ENCODE measurements at places on chromosomes 6 and 20.
A peak's percentile ranks its signal among the peaks of the same experiment; 100 is the strongest.

DNA sequence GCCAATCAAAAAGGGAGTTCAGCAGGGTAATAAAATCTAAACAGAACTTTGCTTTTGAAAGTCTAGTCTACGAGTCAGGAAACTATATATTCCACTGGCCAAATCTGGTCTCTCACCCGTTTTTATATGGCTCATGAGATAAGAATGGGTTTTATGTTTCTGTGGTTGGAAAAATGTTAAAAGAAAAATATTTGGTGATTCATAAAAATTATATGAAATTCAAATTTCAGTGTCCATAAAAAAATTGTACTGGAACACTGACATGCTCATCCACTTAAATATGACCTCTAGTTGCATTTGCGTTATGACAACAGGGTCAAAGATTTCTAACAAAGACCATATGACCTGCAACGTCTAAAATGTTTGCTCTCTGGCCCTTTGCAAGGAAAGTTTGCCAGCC, 22.3 kb upstream of the LAMP5 start:
- DNase-seq: no peak

DNA sequence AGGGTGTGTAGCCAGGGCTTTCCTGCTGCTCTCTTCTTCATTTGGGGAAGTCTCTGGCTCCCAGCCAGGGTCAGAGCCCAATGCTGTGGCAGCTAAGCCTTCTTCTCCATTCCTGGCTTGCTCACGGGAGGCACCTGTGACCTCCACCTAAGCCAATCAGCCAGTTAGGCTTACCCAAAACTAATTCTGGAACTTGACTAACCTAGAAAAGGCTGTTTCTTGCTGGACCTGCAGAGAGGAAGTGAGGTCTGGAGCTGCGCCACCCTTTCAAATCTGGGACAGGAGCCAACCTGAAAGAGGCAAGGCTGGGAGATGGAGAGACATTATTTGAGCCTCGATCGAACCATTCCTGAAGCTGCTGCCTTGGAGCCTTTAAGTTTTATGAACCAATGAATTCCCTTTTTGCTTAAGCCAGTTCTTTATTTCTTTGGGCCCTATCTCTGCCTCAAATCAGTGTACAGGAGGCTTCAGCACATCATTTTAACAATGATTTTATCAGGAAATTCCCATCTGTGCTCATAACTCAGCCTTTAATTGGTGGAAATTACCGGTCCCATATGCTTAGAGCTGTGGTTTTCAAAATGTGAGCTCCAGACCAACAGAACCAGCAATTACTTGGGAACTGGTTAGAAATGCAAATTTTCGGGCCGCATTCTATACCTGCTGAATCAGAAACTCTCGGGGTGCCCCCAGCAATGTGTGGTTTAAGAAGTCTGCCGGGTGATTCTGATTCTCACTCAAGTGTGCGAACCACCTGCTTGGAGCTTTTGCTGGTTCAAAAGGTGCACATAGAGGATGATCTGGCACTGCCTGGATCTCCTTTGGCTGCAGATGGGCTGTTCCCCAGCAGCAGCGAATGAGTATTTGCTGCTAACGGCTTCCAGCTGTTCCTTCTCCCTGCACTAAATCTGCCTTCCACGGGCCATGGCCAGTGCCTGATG, 97.4 kb upstream of the RNF24 start:
- no peak for DNase-seq

DNA sequence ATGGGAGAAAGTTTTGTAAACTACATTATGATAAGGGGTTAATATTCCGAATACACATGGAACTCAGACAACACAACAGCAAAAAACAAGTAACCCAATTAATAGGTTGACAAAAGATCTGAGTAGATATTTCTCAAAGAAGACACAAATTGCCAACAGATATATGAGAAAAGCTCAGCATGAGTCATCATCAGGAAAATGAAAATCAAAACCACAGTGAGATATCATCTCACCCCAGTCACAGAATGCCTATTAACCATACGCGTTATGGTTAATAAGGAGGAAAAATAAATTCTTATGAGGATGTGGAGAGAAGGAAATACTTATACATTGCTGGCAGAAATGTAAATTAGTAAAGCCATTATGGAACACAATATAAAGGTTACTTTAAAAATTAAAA, 695.0 kb downstream of the COL12A1 start:
- no peak for DNase-seq

- no peak for DNase-seq
Measured at GRCh38 chr6:129981598-129981997, 36.8 kb upstream of the L3MBTL3 start.

GRCh38 chr6:25083784-25084507, 148.2 kb upstream of the RIPOR2 start:
- DNase-seq: no peak

DNA sequence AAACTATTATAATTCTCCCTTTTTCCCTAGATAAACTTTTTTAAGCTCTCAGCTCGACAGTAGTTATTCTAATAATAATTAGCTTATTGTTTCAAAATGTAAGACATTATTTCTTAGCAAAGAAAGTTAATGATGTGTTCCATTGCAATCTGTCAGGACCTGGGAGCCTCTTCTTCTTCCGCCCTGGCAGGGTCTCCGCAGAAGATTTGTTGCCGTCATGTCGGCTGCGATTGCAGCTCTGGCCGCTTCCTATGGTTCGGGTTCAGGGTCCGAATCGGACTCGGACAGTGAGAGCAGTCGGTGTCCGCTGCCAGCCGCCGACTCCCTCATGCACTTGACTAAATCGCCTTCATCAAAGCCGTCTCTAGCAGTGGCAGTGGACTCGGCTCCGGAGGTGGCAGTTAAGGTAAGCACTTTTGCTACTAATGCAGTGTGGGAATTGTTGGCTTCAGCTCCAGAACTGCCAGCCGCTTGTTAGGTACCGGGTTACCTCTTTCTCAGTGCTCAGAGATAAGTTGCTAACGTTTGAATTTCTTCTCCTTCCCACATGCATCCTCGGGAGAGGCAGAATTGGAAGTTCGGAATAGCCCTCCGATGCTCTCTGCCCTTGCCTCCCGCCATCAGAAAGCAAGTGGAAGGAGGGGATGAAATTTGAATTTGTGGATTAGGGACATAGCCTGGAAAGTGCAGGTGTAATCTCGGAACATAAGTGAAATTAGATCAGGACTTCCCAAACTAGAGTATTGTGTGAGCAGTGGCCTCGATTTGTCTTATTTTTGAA, at the start of gene CDC40:
Gene CDC40 (plus strand): TSS at position 200 of the 781 bp plus-strand sequence. CDS start 18 bp downstream, at position 218.
- peak; percentile 30 for DNase-seq

DNA sequence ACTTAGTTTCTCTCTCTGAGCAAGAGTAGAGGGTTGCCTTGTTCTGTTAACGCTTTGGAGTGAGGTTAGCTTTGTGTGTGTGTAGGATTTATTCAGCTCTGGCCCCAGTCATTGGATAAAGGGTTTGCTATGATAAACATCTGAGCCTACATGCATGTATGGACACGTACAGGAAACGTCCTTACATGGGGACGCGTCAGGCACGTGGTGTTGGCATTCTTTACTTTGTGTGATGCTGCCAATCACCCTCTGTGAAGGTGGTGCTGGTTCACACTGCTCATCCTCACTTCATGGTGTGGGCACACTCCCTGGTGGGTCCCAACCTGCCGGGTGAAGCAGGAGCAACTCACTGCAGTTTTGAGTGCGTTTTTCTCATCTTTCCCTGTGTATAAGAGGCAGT, 53.4 kb upstream of the CD93 start:
- no peak for DNase-seq

DNA sequence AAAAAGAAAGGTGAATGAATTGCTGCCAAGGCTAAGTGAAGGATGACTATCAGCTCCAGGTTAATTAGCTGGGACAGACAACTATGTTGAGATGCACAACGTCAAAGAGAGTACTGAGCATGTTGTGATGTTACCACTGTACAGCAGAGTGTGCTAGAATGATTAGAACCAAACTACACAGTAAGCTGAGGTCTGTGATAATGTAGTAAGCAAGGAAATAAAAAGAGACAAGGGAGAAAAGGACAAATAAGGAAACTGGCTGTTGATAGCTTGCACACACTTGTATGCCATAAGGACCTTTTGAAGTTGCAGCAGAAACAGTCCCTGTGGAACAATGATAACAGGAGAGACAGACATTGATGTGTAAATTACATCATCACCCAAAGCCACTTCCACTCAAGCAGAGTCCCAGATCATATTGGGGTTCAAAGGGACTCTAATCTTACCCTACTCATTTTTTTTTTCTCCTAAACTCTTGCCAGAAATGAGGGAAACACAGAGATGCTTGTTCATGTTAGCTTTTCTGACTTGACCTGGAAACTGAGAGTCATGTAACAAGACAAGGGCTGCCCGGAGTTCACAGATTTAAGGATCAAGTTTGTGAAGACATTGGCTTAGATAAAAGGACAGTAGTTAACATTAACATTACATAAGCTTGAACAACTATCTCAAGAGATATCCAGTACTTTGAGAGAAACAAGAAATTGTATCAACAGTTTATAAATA, 189.9 kb downstream of the CENPW start:
- DNase-seq: no peak

GRCh38 chr6:39018103-39018502, 30.5 kb upstream of the GLP1R start:
- no peak for DNase-seq

GRCh38 chr6:30914854-30915590, 984 bp downstream of the VARS2 start:
- no peak for DNase-seq

GRCh38 chr6:111926731-111927302, 53.6 kb upstream of the FYN start:
- DNase-seq: no peak

DNA sequence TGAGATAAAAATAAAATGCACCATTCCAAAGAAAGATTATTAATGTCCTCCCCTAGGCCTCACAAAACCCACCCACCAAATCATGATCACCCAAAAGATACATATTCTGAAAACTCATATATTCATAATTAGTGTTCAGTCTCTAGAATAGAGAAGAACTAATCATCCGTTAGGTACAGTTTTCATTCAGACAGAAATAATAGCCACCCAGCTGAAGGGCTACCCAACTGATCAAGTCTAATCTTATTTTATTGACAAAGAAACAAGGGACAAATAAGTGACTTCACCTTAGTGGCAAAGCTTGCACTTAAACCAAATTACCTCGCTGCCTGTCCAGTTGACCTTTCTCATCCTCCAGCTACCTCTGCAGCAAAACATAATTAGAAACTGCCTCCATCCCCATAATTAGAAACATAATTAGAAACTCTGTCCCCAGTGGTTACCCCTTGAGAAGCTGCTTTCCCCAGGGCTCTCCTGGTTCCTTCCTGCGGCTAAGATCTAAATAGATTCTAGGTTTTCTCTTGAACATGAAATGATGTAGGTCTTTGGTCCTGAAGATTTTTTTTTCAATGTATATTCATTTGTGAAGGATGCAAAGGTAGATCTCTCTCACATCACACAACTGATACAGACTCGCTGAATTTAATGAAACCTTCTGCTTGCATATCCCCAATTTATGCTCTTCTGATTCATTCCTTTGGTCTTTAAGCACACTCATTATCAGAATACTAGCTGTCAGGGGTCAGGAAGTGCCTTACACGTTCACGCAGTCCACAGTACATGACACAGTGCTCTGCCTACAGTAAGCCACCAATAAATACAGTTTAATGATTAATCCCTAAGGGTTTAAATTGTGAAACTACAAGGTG, 46.3 kb downstream of the HBS1L start:
- no peak for DNase-seq

- no peak for DNase-seq
Measured at GRCh38 chr20:40654876-40655275, 34.2 kb downstream of the MAFB start.

DNA sequence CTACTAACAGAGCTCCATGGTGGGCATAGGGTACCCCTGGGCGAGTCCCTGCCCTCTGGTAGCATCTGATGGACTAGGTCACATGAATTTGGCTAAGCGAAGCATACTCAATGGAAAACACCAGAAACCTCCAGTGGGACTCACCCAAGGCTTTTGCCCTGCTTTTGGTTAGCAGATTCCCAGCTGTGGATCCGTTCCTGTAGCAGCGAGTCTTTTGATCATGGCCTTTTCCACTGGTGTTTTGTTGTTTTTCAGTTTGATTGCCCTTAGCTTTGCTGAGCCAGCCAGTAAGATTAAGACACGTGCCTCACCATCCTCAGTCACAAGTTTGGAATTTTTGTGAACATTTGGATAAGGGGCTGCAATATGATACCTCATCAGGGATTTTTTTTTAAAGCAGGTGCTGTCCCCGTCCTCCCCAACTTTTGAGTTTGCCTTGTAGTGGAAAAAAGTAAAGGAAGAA, 8.0 kb downstream of the TNFAIP3 start:
- no peak for DNase-seq

Measured in stimulated activated CD4-positive, alpha-beta T cell treated with anti-CD3 and anti-CD28 coated beads, Interleukin-2, amount 100 ng/mL, for 48 hours (primary cell).